ENCODE measurements at places on chromosomes 2 and 18.

DNA sequence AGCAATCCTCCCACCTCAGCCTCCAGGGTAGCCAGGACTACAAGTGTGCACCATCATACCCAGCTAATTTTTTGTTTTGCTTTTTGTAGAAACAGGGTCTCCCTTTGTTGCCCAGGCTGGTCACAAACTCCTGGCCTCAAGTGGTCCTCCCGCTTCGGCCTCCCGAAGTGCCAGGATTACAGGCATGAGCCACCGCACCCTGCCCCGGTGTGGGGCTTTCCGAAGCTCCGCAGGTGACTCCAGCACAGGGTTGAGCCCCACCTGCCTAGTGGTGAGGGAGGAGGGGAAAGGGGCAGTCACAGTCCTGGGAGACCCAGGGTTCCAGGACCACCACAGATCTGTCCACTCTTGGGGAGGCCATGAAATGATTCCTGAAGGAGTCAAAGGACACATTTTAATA, 5.2 kb downstream of the PRLH start:
- DNase-seq: no peak

DNA sequence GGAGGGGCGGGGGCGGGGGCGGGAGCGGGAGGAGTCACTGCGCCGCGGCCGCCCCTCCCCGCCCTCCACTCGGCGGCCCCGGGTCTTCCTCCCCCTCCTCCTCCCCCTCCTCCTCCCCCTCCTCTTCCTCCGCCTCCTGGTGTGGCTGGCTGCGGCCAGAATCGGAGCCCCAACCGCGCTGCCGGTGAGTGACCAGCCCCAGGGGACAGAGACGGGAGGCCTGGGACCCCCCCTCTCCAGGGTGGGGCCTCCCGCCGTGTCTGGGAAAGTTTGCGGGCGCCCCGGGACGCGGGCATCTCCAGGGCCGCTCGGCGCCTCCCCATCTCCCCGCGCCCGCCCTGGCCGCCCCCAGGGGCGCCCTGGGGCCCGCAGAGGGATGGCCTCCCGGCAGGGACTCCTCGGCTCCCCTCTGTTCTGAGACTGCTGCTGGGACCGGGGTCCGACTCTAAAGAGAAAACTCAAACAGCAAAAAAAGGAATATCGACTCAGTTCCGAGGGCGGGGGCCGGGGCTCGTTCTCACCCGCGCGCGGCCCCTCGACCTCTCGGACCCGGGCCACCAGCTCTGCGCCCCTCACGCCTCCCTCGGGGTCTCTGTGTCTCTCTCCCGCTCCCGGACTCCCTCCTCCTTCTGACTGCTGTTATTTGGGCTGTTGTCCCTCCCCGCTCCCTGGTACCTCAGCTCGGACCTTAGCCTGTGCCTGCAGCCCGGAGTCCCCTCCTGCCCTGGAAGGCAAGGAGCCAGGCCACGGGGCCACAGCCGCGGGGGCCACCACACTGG, at the start of gene STON1:
Gene STON1, plus strand, starts transcription at position 122 of the 779 bp plus-strand sequence. CDS start 50,480 bp downstream, outside the sequence.
- peak; percentile 47 for DNase-seq

DNA sequence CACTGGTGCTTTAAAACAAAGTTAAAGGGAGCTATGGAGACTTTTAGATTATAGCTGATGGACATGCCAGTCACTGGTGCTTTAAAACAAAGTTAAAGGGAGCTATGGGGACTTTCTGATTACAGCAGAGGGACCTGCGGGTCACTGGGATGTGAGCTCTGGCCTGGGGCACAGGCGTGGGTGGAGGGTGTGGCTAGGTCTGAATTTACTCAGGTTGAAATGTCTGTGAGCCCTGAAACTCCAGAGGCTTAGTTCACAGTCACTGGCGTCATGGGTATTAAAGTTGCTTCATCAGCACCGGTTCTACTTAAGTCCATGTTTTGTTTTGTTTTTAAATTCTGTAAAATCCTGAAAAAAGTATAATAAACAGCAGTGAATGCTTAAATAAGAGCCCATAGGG, 49.0 kb upstream of the TMEM18 start:
- DNase-seq: no peak

DNA sequence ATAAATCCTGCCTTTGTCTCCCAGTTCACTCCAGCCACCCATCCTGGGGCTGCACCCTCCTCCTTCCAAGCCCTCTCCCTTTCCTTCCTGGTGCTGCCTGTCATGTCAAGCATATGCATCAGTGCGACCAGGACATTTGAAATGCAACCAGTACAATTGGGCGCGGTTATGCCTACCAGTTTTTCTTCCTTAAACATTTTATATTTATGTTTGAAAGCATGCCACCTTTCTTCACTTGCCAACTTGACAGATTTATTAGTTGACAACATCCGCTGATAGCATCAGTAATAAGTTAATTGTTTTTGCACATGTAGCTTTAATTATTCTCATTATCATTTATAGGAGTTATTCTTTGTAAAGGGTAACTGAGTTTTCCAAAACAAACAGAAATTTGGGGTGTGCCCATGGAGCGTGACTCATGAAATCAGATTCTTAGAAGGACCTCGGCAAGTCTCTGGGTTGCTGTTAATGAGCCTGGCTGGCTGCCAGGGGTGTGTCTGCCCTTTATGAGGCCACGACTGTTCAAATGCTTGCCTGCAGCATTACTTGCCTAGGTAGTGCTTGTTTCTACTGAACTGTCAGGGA, 32.8 kb upstream of the IL1B start:
- peak; percentile 20 for DNase-seq

DNA sequence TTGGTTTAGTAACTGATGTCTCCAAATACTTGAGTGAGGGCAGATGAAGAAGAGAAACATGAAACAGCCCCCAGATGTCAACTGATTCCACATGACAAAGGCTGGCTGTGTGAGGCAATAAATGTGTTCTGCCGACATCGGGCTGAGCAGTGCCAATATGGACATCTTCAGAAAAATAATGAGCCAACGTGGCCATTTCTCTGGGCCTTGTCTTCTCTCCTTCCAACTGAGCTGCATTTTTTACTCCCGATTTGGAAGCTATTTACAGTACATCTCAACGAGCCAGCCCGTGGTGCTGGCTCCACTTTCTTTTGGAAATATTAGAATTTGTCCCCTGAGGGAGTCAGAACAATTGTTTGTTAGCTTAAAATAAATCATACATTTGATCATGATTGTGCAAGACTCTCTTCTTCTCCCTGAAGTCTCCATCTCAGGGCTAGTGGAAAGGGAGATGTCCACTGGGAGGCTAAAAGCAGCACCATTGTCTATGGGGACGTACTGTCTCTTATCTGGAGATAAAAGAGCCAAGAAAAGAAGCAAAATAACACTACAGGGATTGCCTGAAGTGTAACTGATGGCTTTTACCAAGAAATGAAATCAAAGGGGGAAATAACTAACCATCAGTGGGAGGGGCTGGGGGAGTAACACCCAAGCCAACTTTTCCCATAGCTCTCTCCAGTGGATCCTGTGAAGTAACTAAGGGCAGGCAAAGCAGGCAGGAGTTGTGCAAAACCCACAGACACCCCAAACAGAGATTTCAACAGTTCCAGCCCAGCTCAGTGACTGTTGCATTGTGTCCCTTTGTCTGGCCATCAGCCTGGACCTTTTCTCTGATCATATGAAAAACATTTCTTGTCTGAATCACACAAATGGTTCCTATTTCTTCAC, 114.8 kb downstream of the RDH14 start:
- DNase-seq: no peak

- no peak for DNase-seq
Measured at GRCh38 chr2:233455006-233455405, 100.7 kb downstream of the DGKD start.

DNA sequence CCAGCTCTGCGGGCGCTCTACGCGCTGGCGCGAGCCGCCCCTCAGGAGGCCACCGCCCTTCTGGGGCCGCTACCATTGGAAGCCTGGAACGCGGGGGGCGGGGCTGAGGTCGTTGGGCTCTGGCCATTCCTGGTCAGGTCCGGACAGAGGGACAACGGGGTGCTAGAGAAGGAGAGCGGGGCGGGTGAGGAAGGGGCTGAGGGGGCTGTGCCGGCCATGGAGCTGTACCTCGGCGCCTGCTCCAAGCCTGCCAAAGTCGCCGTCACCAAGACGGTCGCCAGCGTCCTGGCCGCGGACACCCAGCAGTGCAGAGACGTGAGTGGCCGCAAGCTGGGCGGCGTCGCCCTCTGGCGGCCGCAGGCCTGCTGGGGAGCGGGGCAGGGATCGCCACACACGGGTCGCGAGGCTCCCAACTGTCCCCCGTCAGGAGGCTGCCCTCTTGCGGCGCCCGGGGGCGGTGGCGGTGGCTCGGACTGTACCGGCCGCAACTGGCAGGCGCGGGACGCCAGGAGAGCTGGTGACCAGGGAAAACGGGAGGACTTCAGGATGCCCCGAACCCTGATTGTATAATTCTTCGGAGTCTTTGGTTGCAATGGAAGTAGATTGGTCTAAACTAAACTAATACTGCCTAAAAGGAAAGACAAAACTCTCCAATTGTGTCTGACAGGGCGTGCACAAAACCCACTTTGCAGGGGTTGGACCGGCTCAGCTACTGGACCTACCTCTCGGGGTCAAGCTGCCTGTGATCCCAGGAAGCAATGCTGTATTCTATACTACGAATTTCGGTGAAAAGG, at the start of gene FSIP2:
Gene FSIP2, plus strand, starts transcription at position 126 of the 794 bp plus-strand sequence. Its CDS starts 91 bp downstream, at position 217.
- DNase-seq: no peak

DNA sequence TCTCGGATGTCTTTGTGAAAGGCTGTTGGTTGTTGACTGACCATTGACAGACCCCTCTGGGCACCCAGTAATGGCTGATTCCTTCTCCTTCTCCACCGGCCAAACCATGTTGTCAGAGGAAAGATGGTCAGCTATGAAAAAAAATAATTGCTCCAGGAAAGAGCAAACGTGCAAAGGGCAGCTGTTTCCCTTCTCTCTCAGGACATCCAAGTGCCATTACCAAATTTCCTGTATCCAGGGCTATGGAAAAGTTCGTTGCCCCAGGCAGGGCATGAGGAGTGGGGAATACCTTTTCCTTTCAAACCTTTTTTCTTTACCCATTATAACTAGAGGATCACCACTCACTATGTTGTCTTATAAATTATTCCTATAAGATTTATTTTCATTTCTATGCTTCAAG, 321.5 kb upstream of the HNRNPA3 start:
- DNase-seq: no peak

DNA sequence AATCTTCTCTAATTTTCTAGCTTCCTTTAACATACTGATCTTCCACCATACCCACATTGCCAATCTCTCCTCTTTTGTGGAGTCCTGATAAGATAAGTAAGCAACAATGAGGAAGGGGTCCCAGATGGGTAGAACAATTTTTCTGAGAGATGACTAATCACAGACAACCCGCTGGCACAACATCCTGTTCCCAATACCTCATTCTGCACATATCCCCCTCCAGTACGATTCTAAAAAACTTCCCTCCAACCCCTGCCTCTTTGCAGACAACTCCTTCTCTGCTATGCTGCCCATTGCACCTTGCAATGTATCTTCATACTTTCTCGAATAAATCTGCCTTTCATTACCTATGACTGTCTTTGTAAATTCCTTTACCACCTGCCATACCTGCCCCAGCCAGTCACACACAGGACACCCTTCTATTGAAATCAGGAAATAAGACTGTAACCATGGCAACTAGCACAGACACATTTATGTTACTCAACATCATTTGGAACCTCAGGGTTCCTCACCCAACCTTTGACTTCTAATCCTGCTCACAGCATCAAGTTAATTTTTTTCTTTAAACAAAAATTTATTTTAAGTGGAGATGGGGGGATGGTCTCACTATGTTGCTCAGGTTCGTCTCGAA, 7.4 kb upstream of the EXOC6B start:
- peak; percentile 21 for DNase-seq

DNA sequence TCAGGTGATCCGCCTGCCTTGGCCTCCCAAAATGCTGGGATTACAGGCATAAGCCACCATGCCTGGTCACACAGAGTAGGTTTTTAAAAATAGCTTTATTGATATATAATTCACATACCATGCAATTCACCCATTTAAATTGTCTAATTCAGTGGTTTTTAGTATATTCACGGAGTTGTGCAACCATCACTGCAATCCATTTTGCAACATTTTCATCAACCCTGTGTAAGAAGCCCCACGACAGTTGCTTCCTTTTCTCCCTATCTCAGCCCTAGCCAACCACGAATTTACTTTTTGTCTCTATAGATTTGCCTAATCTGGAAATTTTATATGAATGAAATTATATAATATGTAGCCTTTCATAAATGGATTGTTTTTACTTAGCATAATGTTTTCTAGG, 266.4 kb downstream of the NAPG start:
- DNase-seq: no peak

DNA sequence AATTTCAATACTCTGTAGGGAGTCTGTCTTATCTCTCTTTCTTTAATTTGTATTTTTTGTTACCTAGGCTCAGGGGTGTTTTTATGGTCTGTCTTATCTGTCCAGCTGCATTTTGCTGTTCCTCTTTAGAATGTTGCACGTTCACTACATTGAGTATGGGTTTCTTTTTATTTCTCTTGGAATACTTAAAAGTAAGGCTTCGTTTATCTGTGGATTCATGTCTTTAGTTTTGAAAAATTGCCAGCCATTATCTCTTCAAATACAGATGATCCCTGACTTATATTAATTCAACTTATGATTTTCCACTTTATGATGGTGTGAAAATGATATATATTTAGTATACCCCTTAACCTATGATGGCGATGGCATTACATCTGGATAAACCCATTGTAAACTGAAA, 26.9 kb downstream of the CARF start:
- DNase-seq: no peak

- DNase-seq: no peak
Measured at GRCh38 chr2:154198866-154199265, 327.1 kb downstream of the GALNT13 start.

- DNase-seq: no peak
Measured at GRCh38 chr18:48158721-48159120, 228.3 kb upstream of the SMAD2 start.

DNA sequence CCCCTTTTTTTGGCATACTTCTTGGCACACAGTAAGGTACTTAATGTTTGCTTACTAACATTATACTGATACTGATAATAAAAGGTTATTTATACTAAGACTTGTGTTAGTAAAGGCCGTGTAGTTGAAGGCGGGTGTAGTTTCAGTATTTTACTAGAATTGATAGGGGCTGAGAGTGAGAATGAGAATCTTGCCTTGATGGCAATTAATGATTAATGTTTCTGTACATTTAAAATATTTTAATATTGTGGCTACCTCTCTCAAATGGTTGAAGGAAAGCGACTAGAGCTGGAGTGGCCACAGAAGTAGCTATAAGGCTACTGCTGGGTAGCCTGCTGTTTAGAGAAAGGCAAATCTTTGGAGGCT, 29.3 kb downstream of the PELI1 start:
- DNase-seq: no peak

DNA sequence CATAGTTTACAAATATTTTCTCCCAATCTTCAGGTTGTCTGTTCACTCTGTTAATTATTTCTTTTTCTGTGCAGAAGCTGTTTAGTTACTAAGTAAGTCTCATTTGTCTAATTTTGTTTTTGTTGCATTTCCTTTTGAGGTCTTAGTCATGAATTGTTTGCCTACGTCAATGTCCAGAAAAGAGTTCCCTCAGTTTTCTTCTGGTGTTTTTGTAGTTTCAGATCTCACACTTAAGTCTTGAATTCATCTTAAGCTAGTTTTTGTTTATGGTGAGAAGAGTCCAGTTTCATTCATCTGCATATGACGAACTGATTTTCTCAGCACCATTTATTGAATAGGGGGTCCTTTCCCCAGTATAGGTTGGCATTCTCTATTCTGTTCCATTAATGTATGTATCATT, 1252.2 kb upstream of the TMEFF2 start:
- no peak for DNase-seq

All from CD4-positive, alpha-beta T cell treated with Interleukin-12 subunit alpha and Interleukin-12 subunit beta, for 1 hour (primary cell).